Fibroblast of skin of abdomen (primary cell): ENCODE measurements at places on chromosomes 5 and 9.

GRCh38 chr5:61816146-61816545 lies 484.1 kb downstream of the ZSWIM6 start:
- DNase-seq, result no peak

DNA sequence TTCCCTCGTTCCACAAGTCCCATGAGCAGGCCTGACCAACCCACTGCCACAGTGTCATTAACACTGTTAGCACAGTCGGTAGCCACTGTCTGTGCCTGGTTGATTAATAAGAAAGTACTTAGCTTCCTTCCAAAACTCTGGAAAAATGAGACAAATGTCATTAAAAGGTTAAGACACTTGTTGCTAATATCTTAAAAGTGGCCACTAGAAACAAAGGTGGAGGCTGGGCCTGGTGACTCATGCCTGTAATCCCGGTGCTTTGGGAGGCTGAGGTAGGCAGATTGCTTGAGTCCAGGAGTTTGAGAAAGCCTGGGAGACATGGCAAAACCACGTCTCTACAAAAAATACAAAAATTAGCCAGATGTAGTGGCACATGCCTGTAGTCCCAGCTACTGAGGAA lies 194.0 kb downstream of the PDZD2 start:
- no peak for DNase-seq

GRCh38 chr9:128103589-128103962 lies 24.0 kb downstream of the PTGES2 start:
- DNase-seq, result no peak

- DNase-seq, result peak; percentile 53
Measured at GRCh38 chr5:78824831-78825281, 160.3 kb downstream of the ARSB start.

DNA sequence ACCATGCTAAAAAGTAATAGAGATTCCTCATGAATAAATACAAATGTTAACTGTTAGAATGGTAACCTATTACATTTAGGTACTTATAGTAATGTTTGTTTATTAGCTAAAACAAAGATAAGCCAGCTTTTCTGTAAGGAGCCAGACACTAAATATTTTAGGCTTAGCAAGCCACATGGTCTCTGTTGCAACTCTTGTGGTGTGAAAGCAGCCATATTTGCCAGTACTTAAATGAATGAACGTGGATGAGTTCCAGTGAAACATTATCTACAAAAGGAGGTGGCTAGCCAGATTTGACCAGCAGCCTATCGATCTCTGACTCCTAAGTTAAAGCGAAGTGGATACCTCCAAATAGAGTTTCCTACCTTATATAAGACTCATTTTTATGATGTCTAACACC lies 331.6 kb downstream of the CDH12 start:
- peak; percentile 11 for DNase-seq

DNA sequence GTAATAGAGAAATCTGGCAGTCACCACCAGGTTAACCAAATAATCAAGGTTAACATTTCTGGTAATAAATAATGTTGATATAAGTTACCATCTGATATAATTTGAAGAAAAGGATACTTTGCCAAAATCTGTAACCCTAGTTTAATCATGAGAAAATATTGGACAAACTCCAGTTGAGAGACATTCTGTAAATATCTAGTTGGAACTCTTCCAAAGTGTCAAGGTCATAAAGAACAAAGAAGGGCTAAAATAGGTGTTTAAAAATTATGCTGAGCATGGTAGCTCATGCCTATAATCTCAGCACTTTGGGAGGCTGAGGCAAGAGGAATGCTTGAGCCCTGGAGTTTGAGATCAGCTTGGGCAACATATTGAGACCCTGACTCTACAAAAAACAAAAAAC lies 253.3 kb downstream of the MRPS30 start:
- no peak for DNase-seq

- no peak for DNase-seq
Measured at GRCh38 chr5:174063082-174063756, 17.7 kb downstream of the NSG2 start.

DNA sequence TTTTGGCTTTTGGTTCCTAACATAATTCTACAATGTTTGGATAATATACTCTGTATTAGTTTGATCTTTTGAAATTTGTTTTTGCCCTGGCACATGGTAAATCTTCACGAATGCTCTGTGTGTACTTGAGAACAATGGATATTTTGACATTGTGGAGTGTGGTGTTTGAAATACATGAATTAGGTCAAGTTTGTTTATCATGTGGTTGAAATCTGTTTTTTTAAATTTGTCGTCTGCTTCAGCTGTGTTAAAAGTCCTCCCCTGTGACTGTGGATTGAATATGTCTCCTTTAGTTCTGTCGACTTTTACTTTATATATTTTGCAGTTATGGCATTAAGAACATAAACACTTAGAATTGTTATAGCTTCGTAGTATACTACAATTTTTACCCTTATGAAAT lies 60.3 kb downstream of the DUSP1 start:
- DNase-seq, result no peak

- no peak for DNase-seq
Measured at GRCh38 chr5:127665641-127666040, 16.8 kb downstream of the CTXN3 start.

- no peak for DNase-seq
Measured at GRCh38 chr9:130806327-130806716, 28.7 kb upstream of the ABL1 start.

GRCh38 chr5:10021248-10021647 lies 228.4 kb downstream of the ATPSCKMT start:
- no peak for DNase-seq

GRCh38 chr5:175567954-175568353 lies 89.6 kb downstream of the SFXN1 start:
- no peak for DNase-seq

GRCh38 chr5:1998716-1999317 lies 116.1 kb upstream of the IRX4 start:
- no peak for DNase-seq

GRCh38 chr5:79575996-79576395 lies 36.2 kb upstream of the TENT2 start:
- DNase-seq, result no peak

GRCh38 chr9:86940774-86941173 lies 6.5 kb downstream of the GAS1 start:
- DNase-seq, result no peak

- DNase-seq, result no peak
Measured at GRCh38 chr5:73399775-73400174, 48.8 kb downstream of the FOXD1 start.

- DNase-seq, result no peak
Measured at GRCh38 chr5:161115941-161116340, 263.9 kb upstream of the ATP10B start.

DNA sequence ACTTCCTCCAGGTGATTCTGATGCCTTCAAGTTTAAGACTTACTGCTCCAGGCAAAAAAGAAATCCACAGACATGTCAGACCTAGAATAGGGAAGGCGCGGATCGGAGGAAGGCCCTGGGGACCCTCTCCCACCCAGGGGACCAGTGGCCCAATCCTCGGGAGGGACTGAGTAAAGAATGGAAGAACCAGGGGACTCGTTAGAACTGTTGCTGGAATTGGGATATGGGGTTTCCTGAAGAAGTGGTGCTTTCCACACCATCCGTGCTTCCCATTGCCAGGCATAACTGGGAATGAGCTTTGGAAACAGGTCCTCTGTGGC lies 63.8 kb upstream of the SLC25A51 start:
- no peak for DNase-seq

DNA sequence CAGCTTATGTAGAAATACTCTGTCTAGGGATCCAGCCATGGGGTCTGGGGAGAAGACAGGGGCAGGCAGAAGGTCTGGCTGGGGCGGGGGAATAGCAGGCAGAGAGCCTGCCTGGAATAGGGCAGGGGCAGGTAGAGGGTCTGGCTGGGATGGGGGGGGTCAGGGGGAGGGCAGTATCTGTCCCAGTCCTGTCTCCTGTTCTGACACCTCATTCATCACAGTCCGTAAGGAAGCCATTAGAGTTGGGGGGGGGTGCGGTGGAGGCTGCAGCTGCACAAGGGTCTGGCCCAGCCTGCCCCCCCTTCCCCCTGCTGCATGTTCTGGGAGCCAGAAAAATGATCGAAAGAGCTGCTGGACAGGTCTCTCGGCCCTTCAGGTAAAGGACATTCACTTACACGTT lies 32.6 kb downstream of the CNTFR start:
- DNase-seq, result no peak

DNA sequence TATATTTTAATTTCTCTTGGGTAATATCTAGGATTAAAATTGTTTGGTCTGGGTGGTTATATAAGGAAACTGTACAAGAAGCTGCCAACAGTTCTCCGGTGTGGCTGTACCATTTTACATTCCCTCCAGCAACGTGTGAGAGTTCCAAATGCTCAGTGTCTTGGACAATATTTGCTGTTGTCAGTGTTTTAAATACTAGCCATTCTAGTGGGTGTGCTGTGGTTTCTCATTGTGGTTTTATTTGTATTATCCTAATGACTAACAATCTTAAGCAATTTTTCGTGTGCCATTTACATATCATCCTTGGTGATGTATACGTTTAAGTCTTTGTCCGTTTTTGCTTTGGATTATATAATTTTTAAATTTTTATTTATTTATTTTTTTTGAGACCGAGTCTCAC lies 34.0 kb downstream of the TNFSF15 start:
- peak; percentile 56 for DNase-seq

GRCh38 chr5:128627939-128628338 lies 89.9 kb upstream of the FBN2 start:
- no peak for DNase-seq

DNA sequence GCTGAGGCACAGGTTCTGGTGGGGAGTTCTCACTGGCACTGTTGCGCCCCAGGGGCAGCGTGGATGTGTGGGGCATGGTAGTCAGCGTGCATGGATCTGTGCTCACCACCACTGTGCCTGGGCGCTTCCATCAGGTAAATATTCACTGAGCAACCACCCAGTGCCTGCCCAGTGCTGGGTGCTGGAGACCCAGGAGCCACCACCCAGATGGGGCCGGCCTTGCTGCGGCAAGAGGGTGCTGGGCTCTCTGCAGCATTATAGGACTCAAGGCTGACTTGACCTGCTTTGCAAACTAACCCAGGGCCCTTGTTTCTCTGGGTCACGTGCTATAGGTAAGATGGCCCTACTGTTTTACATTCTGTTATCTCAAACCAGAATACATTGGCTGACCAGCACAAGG lies 60.5 kb downstream of the DAP start:
- DNase-seq, result no peak

GRCh38 chr5:84242286-84242685 lies 142.4 kb downstream of the EDIL3 start:
- peak; percentile 83 for DNase-seq

DNA sequence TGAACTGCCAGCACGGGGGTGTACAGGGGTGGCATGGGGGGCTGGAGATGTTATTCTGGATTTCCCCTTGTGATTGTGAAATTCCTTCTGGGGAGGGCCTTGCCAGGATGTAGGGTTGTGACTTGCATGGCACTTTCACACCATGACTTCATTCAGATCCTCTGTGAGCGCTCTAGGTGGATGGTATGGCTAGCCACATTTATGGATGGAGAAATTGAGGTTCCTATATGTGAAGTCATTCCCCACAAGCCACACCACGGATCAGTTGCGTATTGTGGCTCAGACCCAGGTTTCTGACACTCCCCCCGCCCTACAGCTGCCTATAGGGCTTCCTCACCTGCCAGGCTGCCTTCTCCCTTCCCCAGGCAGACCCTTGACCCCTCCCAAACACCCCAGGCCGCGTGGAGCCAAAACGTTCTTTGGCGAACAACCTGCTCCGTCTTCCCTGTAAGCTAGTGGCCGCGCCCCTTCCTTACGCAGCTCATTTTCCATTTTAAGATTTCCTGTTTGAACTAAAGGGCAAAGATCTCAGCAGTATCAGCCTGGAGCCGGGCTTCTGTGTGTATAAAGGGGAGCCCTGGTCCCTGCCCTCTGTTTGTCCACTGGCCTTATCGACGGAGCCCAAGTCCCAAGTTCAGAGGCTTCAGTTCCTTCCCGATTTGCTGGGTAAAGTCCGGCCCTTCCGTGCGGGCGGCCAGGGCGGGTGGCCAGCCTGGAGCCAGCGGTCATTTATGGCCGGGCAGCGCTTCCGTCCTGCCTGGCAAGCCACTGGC lies 97.8 kb upstream of the KLF4 start:
- DNase-seq, result no peak

- no peak for DNase-seq
Measured at GRCh38 chr5:139740138-139740991, 55.2 kb upstream of the PSD2 start.

- no peak for DNase-seq
Measured at GRCh38 chr5:111407562-111407961, 104.8 kb downstream of the STARD4 start.

DNA sequence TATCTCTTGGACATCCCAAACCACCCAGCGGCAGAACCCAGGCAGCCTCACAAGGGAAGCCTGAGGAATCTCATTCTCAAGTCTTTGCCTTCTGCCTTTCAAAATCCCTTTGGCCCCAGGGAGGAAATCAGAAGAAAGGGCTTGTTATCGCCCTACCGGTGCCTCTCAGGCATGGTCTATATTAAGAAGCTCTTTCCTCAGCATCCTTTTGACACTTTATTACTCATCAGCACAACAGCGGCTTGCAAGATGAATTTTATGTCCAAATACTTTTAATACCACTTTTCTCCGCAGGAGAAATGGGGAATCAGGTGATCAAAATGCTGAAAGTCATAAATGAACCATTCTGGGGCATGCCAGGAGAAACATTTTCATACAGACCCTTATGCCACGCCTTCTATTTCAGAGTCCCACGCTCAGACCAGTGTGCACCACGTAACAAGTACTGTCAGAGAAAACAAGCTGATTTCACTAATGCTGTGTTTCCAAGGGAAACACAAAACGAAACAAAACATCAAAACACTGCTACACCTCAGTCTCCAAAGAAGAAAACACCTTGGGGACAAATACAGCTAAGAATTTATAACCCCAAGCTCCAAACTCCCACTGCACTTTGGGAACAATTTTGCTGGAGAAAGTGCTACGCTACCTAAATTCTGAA lies 30.0 kb downstream of the RAPGEF1 start:
- DNase-seq, result peak; percentile 43

GRCh38 chr9:27276193-27277030 lies 20.5 kb downstream of the EQTN start:
- peak; percentile 55 for DNase-seq
